ENCODE measurements at places on chromosomes 5 and 9.

DNA sequence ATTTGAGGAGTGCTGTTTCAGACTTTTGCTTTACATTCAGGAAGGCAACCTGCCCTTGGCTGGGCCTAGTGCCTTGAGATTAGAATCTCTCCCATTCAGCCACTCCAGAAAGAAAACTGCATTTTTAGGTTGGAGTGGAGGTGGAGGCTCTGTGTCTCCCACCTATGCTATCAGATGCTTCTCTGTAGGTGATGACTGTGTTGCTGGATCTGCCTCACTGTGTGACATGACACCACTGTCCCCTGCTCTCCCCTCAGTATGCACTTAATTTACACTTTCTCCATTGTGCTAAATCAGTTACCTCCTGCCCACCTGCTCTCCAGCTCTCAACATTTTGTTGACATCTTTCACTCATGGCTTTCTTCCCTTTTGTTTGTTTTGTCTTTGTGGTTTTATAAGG, 265.8 kb downstream of the TENT4A start:
- DNase-seq: no peak

DNA sequence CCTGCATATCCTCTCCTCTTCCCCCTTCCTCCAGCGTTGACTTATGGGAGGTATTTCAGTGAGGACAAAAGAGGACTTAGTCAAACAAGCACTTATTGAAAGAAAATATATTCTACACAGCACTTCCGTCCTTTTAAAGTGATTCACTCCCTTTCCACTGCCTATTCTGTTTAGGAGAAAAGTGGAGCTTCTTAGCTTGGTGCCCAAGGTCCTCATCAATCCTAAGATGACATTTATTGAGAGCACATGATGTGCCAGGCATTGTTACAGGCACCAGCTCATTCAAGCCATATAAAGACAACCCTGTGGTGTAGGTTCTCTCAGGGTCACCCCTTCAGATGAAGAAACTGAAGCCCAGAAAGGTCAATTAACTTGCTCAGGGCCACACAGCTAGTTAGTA, 95.9 kb downstream of the KCNIP1 start:
- no peak for DNase-seq

DNA sequence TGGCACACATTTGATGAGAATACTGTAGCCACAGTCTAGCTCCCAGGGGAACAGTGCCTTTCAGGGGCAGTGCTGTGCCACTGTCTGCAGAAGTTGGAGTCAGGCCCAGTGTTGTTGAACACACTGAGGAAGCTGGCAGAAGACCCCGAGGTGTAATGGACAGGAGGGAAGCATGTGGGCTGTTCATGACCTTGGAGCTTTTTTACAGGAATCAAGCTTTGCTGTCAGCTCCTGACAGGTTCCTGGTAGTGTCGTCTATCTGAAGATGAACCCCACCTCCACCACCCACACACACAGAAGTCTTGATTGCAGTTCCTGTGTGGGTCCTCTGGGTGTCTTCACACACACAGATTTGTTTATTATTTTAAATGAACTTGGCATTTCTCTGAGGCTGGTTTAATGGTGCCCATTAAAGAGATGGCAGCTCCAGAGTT, 40.3 kb upstream of the TNFAIP8 start:
- DNase-seq: peak; percentile 9

GRCh38 chr5:179700401-179700918, 1.7 kb downstream of the CANX start:
- no peak for DNase-seq

- peak; percentile 50 for DNase-seq
Measured at GRCh38 chr9:34744295-34745221, 34.6 kb upstream of the CCL21 start.

- no peak for DNase-seq
Measured at GRCh38 chr5:139848508-139849100, 53.0 kb downstream of the PSD2 start.

- no peak for DNase-seq
Measured at GRCh38 chr5:22465177-22465576, 388.0 kb downstream of the CDH12 start.

DNA sequence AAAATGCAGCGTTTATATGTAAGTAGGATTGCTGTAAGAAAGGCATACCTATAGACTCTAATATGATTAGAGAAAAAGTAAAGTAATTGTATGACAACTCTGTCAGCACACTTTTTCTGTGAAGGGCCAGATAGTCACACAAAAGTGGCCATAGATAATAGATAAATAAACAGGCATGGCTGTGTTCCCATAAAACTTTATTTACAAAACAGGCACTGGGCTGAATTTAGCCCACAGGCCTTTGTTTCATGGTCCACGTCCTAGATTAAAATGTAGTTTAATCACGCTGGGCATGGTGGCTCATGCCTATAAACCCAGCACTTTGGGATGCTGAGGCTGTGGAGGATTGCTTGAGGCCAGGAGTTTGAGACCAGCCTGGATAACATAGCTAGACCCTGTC, 8.7 kb upstream of the TXNDC8 start:
- DNase-seq: no peak

- DNase-seq: no peak
Measured at GRCh38 chr9:96574931-96575351, 44.7 kb downstream of the CDC14B start.

DNA sequence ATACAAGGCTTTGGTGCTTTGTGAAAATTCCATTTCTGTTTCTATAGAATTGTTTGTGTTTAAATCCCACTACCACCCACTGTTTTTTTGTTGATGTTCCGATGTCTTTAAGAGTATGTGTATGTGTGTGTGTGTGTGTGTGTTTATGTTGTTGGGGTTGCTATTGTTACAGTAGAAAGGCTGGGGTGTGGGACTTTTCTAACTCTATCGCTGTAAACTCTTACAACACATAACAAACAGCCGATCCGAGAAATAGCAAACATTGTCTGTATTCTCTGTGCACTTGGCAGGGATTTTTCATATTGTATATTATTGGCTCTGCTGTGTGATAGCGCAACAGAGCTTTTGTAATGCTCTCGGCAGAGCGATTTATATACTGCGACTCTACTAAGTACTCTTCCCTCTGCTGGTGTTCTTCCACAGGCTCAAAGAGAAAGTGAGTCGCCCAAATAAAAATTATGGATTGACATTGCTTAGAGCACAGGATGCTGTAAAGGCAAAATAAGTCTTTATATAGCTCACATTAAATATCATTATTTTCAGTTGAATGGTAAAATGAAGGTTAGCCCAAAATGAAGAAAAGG, 492.2 kb upstream of the ARRDC3 start:
- DNase-seq: no peak

DNA sequence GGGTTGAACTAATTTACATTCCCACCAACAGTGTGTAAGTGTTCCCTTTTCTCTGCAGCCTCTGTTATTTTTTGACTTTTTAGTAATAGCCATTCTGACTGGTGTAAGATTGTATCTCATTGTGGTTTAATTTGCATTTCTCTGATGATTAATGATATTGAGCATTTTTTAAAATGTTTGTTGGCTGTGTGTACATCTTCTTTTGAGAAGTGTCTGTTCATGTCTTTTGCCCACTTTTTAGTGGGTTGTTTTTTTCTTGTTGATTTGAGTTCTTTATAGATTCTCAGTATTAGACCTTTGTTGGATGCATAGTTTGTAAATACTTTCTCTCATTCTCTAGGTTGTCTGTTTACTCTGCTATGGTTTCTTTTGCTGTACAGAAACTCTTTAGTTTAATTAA, 101.6 kb downstream of the NIPBL start:
- DNase-seq: no peak

- no peak for DNase-seq
Measured at GRCh38 chr5:72194846-72195245, 87.6 kb downstream of the MAP1B start.

DNA sequence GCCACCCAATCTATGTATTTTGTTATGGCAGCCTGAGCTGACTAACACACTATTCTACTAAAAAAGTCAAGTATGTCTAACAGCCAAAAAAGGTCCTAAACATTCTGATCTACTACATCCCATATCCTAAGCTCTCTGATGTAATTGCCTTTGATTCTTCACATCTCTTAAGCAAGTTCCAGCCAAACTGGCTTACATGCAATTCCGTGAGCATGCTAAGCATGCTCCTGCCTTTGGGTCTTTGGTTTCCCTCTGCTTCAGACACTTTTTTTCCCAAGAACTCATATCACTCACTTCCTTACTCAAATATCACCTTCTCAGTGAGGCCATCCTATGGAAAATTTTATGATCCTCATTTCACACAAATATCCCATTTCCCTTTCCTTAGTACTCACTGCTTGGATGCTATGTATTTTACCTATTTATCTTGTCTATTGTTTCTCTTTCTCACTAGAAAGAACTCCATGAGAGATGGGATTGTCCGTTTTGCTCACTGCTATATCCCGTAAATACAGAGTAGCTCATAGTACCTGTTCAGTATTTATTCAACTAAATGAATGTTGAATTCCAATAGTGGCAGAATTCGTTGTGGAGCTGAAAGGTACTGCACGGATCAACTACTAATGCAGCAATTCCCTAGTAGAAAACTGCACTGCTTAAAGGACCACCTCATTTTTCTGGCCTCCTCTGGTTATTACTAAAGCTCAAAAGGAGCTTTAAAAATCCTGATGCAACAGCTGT, 2.3 kb upstream of the SLC12A2 start:
- no peak for DNase-seq

- no peak for DNase-seq
Measured at GRCh38 chr9:33818847-33819500, 2.0 kb downstream of the UBE2R2 start.

DNA sequence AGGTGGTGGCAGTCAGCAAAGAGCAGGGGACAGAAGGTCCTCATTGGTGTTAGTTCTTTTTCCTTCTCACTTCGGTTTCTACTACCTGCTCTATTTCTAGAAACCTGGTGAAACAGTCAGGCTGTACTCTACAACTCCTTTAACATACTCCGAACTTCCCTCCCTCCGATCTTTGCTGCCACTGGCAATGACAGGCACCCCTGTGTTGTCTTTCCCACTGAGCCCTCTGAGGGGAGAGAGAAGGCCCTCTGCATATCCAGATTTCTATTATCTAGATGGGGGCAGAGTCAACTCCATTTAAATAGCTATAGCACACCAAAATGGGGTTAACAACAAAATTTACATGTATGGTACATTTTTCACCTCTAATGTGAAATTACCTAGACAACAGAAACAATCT, 123.7 kb downstream of the CDK5RAP2 start:
- no peak for DNase-seq

- DNase-seq: no peak
Measured at GRCh38 chr5:112203229-112203628, 215.8 kb downstream of the EPB41L4A start.

- DNase-seq: no peak
Measured at GRCh38 chr5:16455668-16456067, 9.9 kb downstream of the ZNF622 start.

GRCh38 chr9:105672711-105673234, 10.5 kb downstream of the TAL2 start:
- DNase-seq: no peak

DNA sequence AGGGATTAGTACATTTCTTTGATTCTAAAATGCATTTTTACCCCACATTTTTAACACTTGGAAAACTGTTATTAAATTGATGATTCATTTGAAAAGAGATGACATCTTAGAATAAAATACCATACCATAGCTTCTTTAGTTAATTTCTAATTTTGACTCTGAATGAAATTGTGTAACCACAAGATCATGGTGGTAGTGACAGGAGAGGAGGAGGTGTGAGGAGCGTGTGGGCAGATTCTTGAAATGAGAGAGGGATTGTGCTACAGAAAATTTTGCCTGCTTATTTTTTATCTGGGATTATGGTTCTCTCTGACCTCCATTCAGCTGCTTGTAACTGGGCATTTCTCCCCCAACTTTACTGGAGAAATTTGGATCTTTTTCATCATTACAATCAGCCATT, 173.3 kb upstream of the CLINT1 start:
- DNase-seq: no peak

- DNase-seq: no peak
Measured at GRCh38 chr5:161471211-161471950, 75.1 kb downstream of the GABRB2 start.

GRCh38 chr5:173340984-173341383, 12.8 kb upstream of the STC2 start:
- no peak for DNase-seq

DNA sequence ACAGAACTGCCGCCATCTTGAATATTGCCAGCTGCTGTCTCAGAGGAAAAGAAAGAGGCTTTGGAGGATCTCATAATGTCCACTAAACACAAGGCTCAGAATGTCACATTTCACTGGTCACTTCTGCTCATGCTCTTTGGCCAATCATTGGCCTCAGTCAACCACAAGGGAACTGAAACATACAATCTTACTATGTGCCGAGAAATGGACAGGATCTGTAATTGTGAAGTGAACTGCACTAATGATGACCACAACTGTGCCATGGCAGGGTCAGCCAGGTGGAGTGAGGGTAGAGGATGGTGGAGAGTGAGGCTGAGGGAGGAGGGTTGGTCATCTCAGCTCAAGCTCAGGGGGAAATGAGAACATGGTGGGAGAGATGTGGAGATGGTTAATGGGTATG, 32.8 kb downstream of the GDNF start:
- DNase-seq: no peak

GRCh38 chr5:122262103-122262502, 49.9 kb upstream of the SNCAIP start:
- DNase-seq: no peak

- no peak for DNase-seq
Measured at GRCh38 chr5:95181644-95182043, 103.2 kb downstream of the MCTP1 start.

- DNase-seq: no peak
Measured at GRCh38 chr5:1877103-1878049, 5.3 kb downstream of the IRX4 start.

DNA sequence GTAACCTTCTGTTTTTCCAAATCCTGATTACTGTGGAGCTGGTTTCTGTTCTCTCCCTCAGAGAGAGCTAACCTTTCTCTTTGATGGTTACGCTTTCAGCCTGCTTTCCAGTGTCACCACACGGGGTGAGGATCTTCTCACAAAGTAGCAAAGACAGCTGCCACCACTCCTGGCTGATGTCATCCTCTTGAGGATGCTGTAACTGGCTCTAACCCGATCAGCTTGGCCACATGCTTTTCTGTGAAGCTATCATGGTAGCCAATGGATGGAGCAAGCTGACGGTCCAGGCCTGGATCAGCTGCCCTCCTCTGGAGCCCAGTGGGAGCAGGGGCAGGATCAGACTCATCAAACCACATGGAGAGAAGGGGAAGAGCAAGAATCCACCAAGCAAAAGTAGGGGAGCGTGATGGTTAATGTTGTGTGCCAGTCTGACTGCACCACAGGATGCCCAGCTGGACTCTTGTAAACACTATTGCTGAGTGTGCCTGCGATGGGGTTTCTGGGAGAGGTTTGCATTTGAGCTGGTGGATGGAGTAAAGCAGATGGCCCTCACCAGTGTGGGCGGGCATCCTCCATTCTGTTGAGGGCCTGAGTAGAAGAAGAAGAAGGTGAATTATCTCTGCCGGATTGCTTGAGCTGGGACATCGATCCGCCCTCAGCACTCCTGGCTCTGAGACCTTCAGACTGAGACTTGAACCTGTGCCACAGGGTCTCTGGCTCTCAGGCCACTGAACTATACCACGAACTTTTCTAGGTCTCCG, 26.8 kb upstream of the ZNF354A start:
- no peak for DNase-seq

DNA sequence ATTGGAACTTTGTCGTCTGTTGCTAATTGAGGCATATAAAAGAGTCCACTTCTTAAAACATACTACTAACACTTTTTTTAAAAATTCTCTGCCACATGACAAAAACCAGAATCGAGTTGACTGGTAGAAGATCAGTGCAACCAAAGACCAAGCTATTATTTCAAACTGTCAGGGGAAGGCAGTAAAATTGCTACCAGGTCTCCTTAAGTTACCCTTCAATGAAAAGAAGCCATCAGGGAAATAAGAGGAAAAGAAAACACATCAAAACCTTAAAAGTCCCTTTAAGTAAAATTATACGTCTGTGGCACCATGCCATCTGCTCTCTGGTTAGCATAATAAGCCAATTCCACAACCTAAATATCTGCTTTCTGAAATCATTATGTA, 9.6 kb downstream of the ZNF608 start:
- DNase-seq: no peak
